Urinary bladder (tissue), 4 donors: ENCODE measurements at places on chromosomes 11 and 22. TPM values are rescaled to one million over a fixed set of nuclear protein-coding genes. Genes with fewer than 3 reads are reported as not detected.

DNA sequence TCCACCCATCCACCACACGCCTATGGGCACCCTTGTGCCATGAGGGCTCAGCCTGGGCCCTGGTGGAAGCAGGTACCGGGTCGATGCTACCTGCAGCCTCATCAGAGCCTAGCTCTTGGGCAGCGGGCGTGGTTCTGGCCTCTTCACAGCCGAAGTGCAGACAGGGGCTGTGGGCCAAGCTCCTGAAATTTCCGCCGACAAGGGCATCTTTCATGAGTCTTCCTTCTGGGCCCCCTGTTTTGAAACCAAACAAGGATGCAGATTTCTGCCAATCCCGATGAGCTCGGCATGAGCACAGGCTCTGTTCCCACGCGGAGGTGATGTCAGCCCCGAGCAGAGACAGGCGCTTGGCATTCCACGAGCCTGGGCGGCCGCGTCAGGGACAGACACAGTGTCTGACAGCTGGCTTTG lies 22.6 kb upstream of the MGAT3 start:
- no peak for DNase-seq

GRCh38 chr11:8612522-8612921 lies 18.5 kb upstream of the STK33 start:
- DNase-seq = no peak

The SERHL2 gene
- polyA plus RNA-seq = 4.3 TPM

GRCh38 chr11:82546661-82547557 lies 186.8 kb downstream of the FAM181B start:
- DNase-seq = no peak

- DNase-seq = no peak
Measured at GRCh38 chr22:49406879-49407587, 420.6 kb downstream of the BRD1 start.

DNA sequence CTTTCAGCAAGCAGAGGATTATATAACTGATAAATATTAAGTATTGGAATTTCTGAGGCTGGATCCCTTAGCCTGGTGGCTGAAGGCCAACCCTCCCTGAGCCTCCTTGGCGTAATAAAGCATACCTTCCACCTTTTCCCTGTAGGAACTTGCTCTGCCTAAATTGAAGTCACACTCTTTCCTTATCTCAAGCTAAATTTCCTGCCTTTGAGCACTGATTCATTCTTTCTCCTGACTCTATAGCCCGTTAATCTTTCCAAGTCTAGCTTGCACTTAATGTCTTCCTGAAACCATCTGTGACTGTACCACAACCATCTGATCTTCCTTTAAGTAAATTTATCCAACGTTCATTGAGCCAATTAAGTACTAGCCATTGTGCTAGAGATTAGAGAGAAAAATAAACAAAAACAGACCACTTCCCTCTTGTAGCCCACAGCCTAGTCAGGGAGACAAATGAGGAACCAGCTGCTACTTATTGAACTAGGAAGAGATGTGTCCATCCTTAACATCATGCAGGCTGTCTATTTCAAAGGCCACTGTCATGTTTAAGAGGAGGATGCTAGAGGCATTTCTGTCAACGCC lies 62.9 kb downstream of the GRK3 start:
- no peak for DNase-seq
